ENCODE measurements at places on chromosomes 2 and 18.

DNA sequence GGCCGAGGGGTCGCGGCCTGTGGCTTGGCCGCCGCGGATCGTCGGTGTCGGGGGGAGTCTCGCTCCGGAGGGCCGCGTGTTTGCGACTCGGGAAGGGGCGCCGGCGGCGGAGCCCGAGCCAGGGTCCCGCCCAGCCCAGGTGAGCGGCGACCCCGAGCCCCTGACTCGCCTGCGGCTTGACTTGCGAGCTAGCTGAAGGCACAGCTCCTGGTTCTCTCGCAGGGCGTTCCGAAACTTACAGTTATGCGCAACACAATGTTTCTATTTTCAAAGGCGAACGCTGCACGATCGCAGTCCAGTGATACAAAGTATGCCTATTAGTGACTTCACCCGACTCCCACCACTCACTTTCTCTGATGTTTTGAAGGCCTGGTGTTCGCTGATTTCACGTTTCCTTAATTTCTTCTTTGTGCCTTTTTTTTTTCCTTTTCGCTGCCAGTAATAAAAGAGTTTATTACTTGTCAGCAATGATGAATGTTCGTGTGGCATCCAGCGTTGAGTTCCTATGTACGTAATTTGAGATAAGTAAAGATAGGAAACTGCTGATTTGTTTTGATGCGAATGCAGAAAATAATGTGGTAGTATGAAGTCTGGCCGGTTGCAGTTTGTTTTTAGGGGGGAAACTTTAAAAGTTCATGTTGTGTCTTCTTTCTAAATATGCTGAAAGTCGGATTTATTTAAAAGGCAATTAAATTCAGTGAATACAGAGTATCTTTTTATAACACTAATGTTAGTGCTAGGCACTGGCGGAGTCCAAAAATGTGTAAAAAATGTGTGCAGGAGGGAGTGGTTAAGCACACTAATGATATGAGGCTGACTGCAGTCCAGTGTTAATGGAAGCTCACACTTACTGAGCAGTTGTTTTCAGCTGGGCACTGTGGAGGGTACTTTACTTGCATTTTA is 706 bp downstream of the UBXN2A start:
- DNase-seq: peak; percentile 11

DNA sequence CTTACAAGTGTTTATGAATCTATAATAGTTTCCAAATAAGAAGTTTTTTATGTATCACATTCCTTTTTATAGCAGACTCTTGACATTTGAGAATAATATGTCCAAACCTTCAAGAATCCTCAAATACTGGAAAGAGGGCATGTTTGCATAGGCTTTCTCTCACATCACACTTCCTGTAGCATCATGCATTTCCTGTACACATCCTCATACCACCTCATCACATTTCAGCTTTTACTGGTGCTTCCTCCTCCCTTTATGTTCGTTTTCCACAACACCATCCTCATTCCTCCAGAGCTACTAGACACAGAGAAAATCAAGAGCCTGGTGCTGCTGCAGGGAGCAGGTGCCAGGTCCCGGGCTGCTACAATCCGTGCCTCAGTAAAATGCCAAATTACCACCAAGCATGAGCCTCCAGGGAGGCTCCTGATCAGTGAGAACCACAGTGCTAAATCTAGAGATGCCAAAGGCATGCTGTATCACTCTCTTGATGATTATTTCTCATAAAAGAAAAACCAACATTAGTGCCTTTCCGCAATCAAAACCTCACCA is 137.7 kb upstream of the CYP1B1 start:
- no peak for DNase-seq

DNA sequence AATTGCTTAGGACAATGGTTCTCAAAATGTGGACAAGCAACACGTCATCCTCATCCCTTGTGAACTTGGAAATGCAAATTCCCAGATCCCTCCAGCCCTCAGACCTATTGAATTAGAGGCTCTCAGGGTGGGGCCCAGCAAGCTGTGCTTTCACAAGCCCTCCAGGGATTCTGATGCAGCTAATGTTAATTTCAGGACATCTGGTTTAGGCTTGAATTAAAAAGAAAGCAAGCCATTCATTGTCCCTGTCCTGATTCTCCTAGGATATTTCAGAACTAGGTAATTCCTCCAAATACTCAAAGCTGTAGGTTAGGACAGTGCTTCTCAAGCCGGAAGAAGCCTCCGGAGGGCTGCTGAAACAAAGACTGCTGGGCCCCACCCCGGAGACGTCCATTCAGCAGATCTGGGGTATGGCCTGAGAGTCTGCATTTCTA is 26.0 kb upstream of the GLI2 start:
- DNase-seq: peak; percentile 90

GRCh38 chr18:58532298-58532697 is 96.6 kb downstream of the ALPK2 start:
- DNase-seq: no peak

GRCh38 chr18:49878567-49879270 is 65.4 kb upstream of the ACAA2 start:
- DNase-seq: no peak

GRCh38 chr18:7458884-7459283 is 108.2 kb upstream of the PTPRM start:
- no peak for DNase-seq

- peak; percentile 71 for DNase-seq
These were observed 60.6 kb upstream of the HS6ST1 start for GRCh38 chr2:128379021-128380015.

GRCh38 chr18:23723121-23723520 is 33.9 kb downstream of the LAMA3 start:
- no peak for DNase-seq

GRCh38 chr2:20148923-20149702 is 75.8 kb downstream of the SDC1 start:
- peak; percentile 42 for DNase-seq

DNA sequence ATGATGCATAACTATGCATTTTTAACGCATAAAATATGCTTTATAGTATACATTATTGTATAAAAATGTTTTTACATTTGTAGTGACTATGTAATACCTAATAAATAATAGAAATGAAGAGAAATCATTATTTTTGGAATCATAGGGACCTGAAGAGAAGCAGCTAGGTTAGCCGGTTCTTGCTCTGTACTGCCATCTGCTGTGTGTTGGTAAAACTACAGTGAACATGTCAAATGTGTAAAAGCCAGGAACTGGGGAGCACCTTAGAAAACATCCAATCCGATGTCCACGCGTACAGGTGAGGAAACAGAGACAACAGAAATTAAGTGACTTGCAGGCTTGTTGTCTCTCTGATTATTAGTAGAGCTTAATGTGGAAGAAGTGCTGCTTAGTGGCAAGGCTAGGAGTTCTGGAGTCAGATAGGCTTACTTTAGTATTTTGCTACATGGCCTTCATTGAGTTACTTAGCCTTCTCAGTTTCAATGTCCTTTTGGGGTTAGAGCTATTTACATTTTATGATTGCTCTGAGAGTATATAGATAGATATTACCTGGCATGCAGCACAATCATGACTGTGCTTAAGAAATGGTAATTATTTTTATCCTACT is 386.5 kb downstream of the DLGAP1 start:
- peak; percentile 32 for DNase-seq

- DNase-seq: no peak
These were observed 67.7 kb downstream of the SLC8A1 start for GRCh38 chr2:40384233-40384632.

DNA sequence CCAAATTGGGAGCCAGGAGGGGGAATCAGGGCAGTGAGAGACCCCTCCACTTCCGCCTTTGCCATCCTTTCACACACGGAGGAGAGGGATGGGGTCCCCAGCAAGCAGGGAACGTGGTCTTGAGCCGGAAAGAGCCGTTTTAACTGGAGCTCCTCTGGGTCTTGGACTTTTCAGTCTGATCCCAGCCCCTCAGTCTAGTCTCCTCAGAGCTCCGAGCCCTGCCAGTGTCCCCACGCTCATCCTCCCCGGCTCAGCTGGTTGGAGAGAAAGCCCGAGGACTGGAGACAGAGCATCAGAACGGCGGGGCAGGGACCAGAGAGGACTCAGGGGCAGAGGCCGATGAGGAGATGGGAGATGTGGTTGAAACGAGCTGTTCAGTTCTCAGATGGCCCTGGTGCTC is 26.1 kb upstream of the OTOF start:
- DNase-seq: no peak

- DNase-seq: peak; percentile 68
These were observed 5.5 kb downstream of the TMBIM1 start for GRCh38 chr2:218286570-218287459.

DNA sequence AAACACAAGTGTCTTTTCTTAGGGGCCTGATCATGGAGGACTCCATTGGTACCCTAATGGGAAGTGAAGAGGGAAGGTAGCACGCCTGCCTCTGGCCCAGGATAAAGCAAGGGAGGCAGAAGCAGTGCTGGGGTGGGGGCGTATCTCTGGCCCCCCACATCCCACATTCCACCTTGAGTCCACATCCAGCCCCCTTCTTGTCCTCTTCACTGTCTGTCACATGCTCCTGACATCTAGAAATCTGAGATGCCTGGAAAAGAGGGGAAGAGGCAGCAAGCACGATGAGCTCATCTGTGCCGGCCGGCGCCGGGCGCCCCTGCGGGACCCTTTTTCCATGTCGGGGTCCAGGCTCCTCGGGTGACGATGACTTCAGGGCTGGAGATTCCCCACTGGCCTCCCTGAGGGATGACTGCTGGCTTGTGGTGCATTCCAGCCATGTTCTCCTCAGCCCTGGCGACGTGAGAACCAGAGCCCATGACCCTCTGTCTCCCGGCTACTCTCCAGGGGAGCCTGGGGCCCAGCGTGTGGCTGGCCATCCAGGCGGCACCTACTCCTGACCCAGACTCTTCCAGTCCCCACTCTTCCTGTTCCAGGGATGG is 277.5 kb downstream of the DYSF start:
- DNase-seq: no peak

- no peak for DNase-seq
These were observed 22.9 kb upstream of the CYTIP start for GRCh38 chr2:157466764-157467163.

DNA sequence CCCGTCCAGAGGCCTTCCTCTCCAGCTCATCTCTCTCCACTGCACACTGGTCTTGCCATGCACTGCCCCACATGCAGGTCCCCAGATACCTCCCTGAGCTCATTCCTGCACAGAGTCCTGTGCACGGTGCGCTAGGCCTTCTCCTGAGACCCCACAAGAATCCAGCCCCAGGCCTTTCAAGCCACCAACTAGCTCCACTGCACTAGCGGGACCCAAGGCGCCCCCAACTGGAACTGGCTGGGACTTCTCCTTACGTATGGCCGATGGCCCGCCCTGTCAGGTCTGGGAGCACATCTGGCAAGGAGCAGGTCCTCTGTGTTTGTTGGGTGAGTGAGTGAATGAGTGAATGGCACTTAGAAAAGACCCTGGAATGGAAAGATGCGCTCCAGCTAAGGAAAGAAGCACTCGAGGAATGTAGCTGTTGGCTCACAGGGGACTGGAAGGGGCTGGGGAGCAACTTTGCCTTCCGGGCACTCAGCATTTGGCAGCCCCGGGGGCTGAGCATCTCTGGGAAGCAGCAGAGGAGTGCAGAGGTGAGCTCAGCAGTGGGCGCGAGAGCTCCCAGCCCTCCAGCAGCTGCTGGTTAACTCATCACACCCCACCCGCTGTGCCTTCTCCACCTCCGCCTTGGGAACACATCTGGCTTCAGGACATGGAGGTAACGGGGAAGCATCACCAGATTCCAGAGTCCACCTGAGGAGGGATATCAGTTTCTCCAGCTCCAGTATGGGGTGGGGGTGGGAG is 223.1 kb downstream of the GLI2 start:
- DNase-seq: peak; percentile 39

GRCh38 chr2:46461011-46461674 is 18.2 kb upstream of the TMEM247 start:
- peak; percentile 58 for DNase-seq

DNA sequence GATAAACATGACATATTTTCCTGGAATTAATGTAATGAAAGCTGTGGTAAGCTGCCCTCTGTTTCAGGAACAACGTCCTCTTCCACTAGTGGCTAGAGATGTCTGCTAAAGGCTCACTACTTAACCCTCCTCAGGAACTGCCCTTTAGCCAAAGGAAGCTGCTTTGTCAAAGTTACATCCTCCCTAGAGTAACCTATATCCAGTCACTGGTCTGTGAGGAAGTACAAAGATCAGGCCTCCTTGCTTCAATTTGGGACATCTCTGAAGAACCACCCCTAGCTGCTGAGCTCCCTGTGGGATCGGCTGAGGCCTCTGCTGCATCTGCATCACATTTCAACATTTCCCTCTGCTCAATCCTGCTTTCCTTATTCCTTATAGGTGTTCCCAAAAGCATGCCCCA is 107.8 kb downstream of the PRELID3A start:
- no peak for DNase-seq

- no peak for DNase-seq
These were observed 77.6 kb downstream of the SPRED2 start for GRCh38 chr2:65354773-65355172.

DNA sequence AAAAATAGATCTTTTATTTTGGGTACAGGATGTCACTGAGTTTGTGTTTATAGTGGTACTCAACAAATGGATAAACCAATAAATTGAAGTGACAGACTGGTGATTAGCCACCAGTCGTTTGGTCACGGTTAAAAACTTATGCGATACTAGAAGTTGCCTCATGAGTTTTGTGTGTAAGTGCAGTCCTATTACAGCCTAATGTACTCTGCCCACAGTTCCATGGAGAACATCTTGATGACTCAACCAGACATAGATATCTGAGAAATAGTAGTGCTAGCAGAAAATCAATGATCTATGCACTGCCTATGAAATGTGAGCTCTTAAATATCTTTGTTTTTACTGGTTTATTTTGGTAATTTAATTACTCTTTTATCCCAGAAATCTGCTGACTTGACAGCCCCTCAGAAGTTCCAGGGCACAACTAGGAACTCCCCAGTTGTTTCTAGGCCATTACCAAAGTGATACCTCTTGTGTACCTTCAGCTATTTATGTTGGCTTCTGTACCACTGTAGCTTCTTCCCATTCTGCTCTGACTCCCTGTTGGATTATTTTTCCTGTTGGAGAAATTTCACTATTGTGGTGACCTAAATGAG is 209.1 kb upstream of the KCNJ3 start:
- DNase-seq: no peak

Data from NT2/D1 (cell line).